B cell (primary cell): ENCODE measurements at places on chromosomes 3 and 15. TPM values are rescaled to one million over a fixed set of nuclear protein-coding genes. Genes with fewer than 3 reads are reported as not detected.
A peak's percentile ranks its signal among the peaks of the same experiment; 100 is the strongest.

DNA sequence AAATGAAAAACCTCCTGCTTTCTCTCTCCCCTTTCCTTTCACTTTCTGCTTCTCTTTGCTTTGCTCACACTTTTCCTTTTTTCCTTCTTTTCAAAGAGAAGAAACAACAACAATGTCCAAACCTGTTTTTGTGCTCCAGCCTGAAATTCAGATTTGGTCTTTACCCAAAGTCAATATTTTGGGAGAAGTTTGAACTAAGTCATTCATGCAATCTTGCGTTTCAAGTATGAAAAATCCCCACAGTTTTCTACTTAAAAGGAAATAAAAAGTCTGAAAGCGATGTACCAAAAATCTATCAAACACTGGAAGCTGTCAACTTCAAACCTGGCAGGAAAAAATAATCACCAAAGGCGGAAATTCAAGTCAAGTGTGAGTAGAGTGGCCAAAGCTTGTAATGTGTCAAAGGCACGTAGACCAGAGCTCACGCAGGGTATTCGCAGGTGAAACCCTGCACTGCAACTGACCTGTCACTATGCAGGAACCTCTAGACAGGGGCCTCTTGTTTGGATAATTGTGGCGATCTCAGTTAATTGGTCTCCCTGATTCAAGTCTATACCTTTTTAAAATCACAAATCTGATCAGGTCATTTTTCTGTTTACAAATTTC lies 118.8 kb upstream of the GALNT15 start:
- no peaks in the 10 kb centered on the region for H3K36me3 ChIP-seq
- no peaks in the 10 kb centered on the region for H3K27me3 ChIP-seq
- DNase-seq, result no peak
- no peak overlapping the region for H3K27ac ChIP-seq
- H3K4me3 ChIP-seq, result no peak overlapping the region

GRCh38 chr15:65645392-65645791 lies 23.7 kb downstream of the SLC24A1 start:
- H3K27ac ChIP-seq, result no peak overlapping the region
- H3K27me3 ChIP-seq, result no peaks in the 10 kb centered on the region
- peaks cover 5% of the 10 kb centered on the region for H3K36me3 ChIP-seq
- no peak overlapping the region for H3K4me3 ChIP-seq

GRCh38 chr3:105458518-105459215 lies 92.0 kb downstream of the ALCAM start:
- H3K27me3 ChIP-seq, result no peaks in the 10 kb centered on the region
- H3K27ac ChIP-seq, result no peak overlapping the region
- H3K4me3 ChIP-seq, result no peak overlapping the region
- H3K36me3 ChIP-seq, result no peaks in the 10 kb centered on the region
- DNase-seq, result no peak
- no peaks in the 10 kb centered on the region for H3K4me1 ChIP-seq

- DNase-seq, result no peak
- no peak overlapping the region for H3K4me3 ChIP-seq
Measured at GRCh38 chr3:183817639-183818038, 7.7 kb downstream of the MAP6D1 start.

DNA sequence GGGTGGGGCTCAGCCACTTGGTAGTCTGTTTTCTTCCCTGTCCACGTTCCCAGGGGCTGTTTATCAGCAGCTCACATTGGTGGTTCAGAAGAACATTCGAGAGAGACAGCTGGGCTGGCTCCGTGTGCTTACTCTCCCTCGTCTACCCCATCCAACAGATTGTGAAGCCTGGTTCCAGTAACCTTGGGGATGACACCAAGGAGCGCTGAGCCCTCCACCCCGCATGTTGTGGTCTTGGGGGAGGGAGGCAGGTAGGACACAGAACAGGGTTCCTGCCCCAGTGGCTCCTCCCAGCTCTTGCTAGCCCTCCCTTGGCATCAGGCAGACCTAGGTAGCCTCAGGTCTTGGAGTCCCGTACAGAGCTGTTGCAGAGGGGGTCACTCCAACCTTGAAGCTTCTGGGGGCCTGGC lies 33.1 kb downstream of the KLF13 start:
- no peaks in the 10 kb centered on the region for H3K27me3 ChIP-seq
- peaks cover 42% of the 10 kb centered on the region for H3K36me3 ChIP-seq
- peaks cover 100% of the 10 kb centered on the region for H3K4me1 ChIP-seq
- H3K27ac ChIP-seq, result peak overlapping the region; percentile 99
- no peak for DNase-seq
- no peak overlapping the region for H3K4me3 ChIP-seq

The GLDN gene
- polyA plus RNA-seq, result not detected in 2 replicates

The GLT8D1 gene
- 22.9 and 28.1 TPM in 2 replicates for polyA plus RNA-seq
